ENCODE measurements at places on chromosomes 5 and 9.

- no peak for DNase-seq
These were observed 46.4 kb downstream of the RBM27 start for GRCh38 chr5:146249801-146250200.

DNA sequence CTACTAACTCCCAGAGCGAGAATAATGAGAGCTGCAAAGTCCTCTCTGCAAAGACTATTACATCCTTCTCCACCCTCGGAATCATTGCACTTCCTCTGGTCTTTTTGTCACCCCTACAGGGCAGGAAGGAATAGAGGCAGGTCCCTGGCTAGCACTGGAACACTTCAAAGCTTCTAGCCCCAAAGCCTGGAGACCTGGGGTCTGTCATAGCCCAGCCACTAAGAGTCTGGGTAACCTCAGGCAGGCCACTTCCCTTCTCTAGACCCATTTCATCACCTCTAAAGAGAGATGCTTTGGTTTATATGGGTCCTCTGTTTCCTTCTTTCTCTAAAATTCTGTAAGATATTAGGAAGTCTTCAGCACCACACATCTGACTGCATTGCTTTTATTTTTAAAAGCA lies 6.7 kb downstream of the ADRB2 start:
- DNase-seq = no peak

GRCh38 chr9:131423171-131423581 lies 29.3 kb downstream of the PRRC2B start:
- no peak for DNase-seq

GRCh38 chr5:125657936-125658335 lies 765.3 kb upstream of the GRAMD2B start:
- DNase-seq = no peak

DNA sequence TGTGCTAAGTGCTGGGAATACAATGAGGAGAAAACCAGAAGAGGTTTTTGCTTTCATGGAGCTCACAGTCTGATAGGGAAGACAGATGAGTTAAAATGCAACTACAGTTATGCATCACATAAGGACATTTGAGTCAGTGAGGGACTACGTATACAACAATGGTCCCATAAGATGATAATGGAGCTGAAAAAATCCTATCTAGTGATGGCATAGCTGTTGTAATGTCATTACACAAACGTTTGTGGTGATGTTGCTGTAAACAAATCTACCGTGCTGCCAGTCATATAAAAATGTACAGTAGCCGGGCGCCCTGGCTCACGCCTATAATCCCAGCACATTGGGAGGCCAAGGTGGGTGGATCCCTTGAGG lies 110.1 kb upstream of the RAD23B start:
- no peak for DNase-seq

GRCh38 chr9:106639873-106640568 lies 222.9 kb upstream of the ZNF462 start:
- no peak for DNase-seq

- DNase-seq = peak; percentile 72
These were observed 47.0 kb upstream of the TGFBR1 start for GRCh38 chr9:99057665-99058625.

GRCh38 chr5:76851728-76852369 lies 2.0 kb downstream of the S100Z start:
- no peak for DNase-seq

- no peak for DNase-seq
These were observed 170.7 kb downstream of the MAPKAP1 start for GRCh38 chr9:125536167-125536772.

DNA sequence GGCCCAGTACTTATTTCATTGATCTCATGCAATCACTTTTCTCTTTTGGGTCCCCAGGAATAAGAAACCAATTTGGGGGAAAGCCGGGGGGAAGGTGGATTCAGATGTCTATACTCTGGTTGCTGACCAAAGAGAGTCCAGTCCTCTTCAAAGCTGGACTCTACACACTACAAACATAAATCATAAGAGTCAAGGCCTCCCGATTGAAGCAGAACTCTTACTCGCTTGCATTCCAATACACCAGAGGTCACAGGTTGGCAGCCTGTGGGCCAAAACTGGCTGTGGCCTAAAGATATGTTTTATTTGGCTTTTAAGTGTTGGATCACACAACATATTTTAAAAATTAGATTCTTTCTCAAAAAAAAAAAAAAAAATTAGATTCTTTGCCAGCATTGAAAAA lies 311.4 kb upstream of the MSX2 start:
- no peak for DNase-seq

GRCh38 chr9:89497257-89497963 lies 503 bp downstream of the SEMA4D start:
- DNase-seq = peak; percentile 54

DNA sequence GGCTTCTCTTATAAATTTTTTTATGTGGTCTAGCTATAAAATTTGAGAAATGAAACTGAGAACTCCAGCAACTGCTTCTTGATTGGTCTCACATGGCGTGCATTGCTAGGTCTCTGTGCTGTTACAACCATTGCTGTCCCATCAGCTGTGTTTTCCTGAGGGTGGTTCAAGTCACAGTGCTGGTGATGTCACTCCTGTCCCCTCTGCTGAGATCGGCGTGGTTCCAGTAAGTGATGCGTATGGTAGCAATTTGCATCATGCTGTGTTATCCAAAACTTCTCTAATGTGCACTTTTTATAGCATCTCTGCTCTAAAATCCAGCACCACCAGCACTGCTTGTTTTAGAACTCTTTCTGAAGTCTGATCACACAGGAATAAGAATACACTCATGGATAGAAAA lies 112.6 kb upstream of the ZNF608 start:
- no peak for DNase-seq

- DNase-seq = no peak
These were observed 37.4 kb upstream of the FCN1 start for GRCh38 chr9:134955156-134955555.

DNA sequence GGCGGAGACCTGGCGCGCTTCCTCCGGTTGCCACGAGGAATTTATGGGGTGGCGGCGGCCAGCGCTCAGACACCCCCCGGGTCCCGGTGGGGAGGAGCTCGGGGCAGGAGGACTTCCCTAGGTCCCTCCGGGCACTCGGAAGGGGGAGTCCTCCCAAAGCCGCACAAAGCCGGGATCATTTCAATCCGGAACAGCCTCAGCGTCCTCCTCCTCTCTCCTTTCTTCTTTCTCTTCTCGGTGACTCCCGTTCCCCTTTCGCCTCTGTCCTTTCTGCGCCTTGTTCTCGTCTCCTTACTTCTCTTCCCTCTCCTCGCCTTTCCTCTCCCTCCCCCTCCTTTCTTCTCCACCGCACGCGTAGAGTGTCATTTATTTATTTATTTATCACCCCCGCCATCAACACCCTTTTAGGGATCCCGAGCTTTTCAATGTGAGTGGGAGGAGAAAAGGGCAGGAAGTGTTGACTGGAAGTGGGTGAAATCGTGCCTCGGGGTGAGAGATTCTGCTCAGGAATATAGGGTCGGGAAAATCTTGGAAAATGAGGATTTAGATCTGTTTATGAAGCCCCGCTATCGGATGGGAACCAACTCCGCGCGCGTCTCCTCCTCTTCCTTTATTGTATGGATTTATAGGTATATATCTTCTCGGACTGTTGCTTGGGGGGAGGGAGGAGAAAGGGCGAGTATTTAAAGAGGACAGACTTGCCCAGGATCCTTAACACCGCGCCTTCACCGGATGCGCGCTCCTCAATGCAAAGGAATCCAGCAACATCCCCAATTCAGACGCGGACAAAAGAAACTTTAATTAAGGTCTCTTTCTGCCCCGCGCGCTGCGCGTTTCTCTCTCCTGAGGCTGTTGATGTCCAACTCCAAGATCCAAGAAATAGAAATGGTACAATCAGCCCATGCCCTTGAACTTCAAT lies 2.0 kb upstream of the ZNF462 start:
- no peak for DNase-seq

DNA sequence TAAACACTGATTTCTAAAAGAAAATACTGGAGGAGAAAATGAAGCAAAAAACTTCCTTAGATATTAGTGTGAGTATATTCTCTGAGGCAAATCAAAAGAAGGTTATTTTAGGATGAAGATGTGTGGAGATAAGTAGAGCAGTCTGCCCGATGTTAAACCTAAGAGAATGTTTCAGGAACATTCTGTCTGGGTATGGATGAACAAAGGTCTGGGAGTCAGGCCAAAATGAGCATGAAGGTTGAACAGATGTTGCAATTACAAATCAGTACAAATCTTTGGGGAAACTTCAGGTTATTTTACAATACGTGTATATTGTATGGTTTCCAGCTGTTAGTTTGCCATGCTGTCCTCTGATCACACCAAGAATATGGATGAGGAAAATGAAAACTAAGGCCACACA lies 14.4 kb upstream of the CEP78 start:
- no peak for DNase-seq

DNA sequence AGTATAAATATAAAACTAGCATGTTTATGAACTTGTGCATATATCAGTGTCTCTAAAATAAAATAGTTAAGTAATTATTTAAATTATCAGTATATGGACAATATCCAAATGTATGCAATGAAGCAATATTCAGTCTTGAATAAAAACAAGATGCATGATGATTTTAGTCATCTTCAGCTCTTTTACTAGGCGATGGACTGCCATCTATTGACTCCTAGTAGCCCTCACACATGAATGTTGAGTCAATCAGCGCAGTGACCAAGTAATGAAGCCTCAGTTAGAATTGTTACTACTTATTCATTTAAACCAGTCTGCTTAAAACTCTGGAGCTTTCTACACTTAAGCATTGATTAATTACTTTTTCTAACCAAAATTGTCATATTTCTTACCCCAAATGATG lies 92.9 kb upstream of the GRHPR start:
- DNase-seq = no peak

- no peak for DNase-seq
These were observed 21.3 kb upstream of the EBF1 start for GRCh38 chr5:159121061-159121460.

DNA sequence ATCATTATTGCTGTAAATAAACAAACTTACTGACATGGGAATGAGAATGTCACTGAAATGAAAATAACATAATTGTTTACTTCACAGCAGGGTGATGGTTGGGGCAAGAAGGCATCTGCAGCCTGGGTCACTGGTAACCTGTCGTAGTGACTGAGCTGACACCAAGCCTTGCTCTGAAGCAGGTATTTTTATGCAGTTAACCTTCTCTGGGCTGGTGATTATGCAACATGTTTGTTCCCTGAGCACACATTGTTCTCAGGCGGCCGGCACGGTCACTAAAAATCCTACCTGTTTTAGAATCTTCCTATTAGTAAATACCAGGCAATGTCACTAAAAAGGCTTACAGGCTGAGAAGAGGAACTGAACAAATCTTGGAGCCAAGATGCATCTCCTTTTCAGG lies 157.7 kb upstream of the NR3C1 start:
- no peak for DNase-seq

GRCh38 chr9:104969116-104969515 lies 41.2 kb upstream of the ABCA1 start:
- no peak for DNase-seq

- DNase-seq = no peak
These were observed 10.8 kb downstream of the UBLCP1 start for GRCh38 chr5:159273923-159274322.

DNA sequence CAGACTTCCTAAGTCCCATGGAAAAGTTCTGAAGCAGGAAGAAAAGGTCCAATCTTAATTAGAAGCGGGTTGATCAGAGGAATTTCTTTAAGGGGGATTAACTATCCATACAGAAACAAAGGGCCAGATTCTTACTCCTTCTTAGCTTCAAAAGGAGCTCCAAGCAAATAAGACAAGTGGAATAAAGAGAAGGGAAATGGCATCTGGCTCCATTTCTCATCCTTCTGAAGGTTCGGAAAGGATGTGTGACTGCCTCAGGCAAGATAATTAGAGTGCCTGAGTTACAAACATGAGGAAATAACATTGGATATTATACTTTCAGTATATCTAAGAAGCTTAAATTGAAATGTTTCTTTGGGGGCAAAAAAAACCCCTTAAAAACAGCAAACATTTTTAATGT lies 88.1 kb upstream of the ADAMTS19 start:
- DNase-seq = no peak

DNA sequence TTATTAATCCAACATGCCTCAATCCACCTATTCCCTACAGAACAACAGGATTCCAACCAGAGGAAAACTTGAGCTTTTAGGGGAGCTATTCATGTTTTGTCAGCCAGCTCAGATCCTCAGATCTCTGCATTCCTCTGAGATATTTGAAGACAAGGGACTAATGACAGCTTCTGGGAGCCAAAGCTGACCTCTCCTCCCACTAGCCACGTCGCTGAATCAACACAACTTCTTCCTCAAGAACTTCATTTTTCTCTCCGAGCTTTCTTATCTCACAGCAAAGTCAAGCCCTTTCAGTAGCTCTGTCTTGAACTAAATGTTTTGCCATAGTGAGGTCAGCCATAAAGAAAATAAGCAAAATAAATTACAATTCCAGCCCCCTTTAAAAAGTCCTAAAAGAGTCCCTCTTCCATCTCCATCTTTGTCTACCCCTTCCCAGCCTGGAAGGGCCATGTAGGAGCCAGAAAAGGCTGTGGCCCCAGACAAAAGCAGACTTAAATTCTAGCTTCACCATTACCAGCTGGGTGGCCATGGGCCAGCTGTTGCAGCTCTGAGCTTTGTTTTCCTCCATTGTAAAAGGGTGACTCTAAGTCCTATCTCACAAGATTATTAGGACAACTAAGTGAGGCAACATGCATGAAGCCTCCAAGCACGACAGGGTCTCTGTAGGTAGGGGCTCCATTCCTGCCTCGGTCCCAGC lies 65.0 kb downstream of the HSD17B3 start:
- no peak for DNase-seq

DNA sequence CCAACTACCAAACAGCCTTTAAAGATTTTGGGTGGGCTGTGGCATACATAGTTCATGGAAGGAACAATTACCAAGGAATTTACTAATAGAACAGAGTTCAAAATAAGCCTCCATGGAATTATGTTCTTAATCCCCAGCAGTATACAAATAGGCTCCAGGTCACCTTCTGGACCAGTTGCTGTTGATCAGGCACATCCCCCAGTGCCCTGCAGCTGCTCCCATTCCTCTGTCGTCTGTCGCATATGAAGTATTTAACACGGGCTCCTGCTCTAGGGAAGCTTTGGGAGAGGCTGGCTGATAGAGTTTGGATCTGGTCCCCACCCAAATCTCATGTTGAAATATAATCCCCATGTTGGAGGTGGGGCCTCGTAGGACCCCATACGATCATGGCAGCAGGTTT lies 17.8 kb downstream of the SHC3 start:
- no peak for DNase-seq

DNA sequence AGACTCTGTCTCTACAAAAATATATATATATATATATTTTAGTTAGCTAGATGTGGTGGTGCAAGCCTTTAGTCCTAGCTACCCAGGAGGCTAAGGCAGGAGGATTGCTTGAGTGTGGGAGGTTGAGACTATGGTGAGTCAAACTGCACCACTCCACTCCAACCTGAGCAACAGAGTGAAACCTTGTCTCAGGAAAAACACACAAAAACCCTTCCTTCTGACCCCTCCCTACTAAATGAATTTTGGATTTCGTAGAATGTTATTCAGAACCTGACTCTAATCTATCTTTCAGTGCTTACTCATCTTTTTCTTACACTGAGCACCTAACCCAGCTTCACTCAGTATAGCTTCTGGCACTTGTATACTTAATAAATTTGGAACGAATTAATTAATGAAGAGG lies 35.2 kb upstream of the IL7R start:
- peak; percentile 30 for DNase-seq
